ENCODE measurements at places on chromosomes 4 and X. TPM values are rescaled to one million over a fixed set of nuclear protein-coding genes. Genes with fewer than 3 reads are reported as not detected.
A peak's percentile ranks its signal among the peaks of the same experiment; 100 is the strongest.

- DNase-seq = no peak
Measured at GRCh38 chr4:138398322-138398721, 156.2 kb upstream of the SLC7A11 start.

TXK gene
- 0.35 TPM for polyA plus RNA-seq

DNA sequence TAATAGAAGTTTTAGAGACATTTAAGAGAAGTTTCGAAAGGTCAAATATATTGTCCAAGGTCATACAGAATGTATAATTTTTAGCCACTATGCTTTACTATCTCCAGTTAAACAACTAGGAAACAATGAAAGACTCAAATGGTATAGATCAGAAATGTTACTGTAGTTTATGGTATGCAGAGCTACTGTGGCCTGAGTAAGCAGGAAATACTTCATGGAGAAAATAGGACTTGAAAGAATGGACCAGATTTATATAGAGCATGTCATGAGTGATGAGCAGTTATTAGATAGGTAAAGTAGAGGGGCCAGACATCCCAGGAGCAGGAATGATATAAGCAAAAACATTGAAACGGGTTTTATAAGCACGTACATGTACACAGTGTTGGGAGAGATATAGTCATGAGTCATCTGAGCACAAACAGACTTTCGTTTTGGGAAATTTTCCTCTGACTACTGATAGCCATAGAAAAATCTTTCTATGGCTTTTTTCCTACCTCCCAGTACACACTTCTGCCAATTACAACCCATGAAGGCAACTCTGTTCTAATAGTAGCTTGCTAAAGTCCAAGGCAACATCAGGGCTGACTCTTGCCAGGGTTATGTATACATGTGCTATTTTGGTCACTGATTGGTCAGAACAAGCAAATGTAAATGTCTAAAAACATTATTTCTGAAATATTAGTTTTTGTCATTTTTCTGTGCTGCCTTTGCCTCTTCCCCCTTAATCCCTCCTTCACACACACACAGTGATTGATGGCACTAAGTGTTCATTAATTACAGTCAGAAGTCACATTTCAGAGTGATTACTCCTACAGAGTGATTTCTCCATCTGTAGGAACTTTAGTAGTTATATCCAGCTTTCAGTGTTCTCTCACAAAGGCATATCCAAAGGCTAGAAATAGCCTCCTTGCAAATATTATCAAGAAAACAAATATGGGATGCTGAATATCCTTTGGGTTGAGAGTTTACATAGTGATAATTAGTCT, 198.7 kb downstream of the ENOX2 start:
- DNase-seq = no peak

- no peak for DNase-seq
Measured at GRCh38 chr4:4481399-4481994, 60.4 kb downstream of the STX18 start.

- no peak for DNase-seq
Measured at GRCh38 chr4:63036159-63036866, 1372.9 kb downstream of the TECRL start.

IQSEC2 gene
- polyA plus RNA-seq = 47.8 TPM

COL25A1 gene
- 12.1 TPM for polyA plus RNA-seq

ENPEP gene
- 2.8 TPM for polyA plus RNA-seq

- peak; percentile 91 for DNase-seq
Measured at GRCh38 chr4:98939892-98940298, 11.0 kb upstream of the EIF4E start.

HMGN5 gene
- polyA plus RNA-seq = 34.8 TPM

CYBB gene
- polyA plus RNA-seq = 11.8 TPM
